GM12892 (cell line): ENCODE measurements at places on chromosomes 1 and 21.

- no peak for DNase-seq
Observed at GRCh38 chr1:109094377-109094803, 3.8 kb downstream of the TMEM167B start.

GRCh38 chr1:222634180-222635013, 16.5 kb downstream of the MIA3 start:
- peak; percentile 27 for DNase-seq

DNA sequence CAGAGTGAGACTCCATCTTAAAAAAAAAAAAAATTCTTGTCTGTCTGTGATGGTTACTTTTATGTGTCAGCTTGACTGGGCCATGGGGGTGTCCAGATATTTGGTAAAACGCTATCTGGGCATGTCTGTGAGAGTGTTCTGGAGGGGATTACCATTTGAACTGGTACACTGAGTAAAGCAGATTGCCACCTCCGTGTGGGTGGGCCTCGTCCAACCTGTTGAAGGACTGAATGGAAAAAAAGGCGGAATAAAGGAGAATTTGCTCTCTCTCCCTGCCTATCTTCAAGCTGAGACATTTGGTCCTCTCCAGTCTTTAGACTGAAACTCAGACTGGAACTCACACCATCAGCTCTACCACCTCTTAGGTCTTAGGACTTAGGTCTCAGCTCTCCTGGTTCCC, 82.8 kb downstream of the MIS18A start:
- DNase-seq: no peak

DNA sequence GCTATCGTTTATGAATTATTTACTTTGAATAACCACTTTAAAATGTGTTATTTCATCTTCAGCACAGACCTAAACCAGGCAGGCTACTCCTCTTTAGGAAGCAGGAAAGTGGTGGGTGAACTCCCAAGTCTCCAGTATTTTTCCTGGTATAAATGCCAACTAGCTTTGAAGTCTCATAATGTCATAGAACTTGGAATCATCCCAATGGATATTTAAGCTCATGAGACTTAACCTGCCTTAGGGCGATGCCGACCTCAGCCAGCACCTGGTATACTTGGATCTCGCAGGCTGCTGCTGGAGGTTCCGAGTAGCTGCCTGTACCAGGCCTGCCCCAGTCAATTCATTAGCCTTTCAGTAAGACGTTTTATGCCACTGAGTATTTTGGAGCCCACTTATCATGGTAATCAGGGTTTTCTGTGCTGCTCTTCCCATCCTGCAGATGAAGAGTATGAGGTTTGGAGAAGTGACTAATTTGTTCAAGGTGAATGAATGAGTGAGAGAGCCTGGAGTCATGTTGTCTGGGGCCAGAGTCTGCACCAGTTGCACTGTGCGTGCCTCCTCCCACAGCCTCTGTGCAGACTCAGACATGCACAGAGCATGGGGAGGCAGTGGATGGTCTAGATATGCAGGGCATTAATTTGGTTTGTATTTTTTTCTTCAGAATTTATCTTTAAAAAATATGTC, 34.9 kb downstream of the VANGL1 start:
- DNase-seq: no peak

GRCh38 chr1:43552813-43553212, 22.1 kb downstream of the PTPRF start:
- DNase-seq: no peak

GRCh38 chr1:153032073-153032472, 1.1 kb downstream of the SPRR1B start:
- no peak for DNase-seq
